ENCODE measurements at places on chromosomes 5 and 9.

GRCh38 chr9:130445268-130445983, 665 bp downstream of the ASS1 start:
- DNase-seq, result no peak

DNA sequence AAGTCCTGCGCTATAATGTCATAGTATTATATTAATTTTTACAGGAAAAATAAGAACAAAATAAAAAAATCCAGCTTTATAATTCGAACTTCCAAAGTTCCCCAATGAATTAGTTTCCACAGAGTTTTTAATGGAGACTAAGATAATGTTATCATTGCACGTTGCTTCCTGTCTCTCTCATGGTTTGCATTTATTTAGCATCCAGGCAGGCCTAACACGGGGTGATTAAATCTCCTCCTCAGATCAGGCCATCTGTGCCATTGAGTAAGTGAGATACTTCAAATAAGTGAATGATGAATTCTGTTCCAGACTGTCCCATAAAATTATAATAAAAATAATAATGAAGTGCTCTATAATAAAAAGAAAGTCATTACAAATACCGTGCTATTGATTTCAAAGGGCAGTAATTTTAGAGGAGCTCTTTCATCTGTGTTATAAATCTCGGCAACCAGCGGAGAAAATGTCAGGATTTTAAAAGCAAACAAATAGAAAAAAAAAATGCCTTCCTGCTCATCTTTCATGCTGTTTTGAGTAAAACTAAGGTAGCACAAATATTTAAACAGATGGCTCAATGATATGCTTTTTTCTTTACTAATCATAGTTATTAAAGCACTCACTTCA, 570.6 kb upstream of the ZNF608 start:
- no peak for DNase-seq

- no peak for DNase-seq
Observed at GRCh38 chr5:43432486-43433375, 20.5 kb upstream of the CCL28 start.

- no peak for DNase-seq
Observed at GRCh38 chr9:76431601-76432000, 27.4 kb upstream of the GCNT1 start.

DNA sequence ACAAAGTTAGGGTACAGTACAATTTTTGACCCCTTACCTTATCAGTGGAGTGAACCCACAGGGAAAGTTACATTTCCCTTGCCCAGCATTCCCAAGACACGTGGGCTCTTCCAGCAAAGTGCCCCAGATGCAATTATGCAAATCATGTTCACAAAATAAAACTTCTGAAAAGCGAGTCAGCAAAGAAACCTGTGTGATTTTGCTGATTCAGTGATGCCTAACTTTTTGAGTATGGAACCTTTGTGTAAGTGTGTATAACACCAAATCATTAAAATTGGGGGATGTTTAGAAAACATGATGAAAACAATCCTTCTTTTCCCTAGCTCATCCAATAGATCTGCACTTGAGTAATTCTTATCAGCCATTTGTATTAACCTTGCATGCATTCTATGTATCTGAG, 52.6 kb downstream of the SH3RF2 start:
- no peak for DNase-seq

GRCh38 chr5:71533615-71534014, 53.5 kb upstream of the MCCC2 start:
- DNase-seq, result no peak

- DNase-seq, result no peak
Observed at GRCh38 chr9:19022206-19022605, 10.8 kb downstream of the SAXO1 start.

DNA sequence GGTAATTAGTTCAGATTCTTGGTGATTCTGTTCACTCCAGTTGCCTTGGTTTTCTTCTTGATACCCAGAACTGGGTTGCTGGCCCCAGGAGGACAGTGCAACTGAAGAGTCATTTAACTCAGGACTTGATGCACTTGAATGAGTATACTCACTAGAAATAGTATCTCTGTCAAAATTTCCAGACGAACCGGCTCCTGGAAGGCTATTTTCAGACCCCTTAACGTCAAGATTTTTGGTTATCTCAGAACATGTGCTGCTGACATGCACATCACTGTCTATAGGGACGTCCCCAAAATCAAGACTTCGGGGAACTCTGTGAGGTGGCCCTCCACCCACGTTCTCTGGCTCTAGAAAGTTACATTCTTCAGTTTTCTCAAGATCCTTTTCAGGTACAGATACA, 56.7 kb upstream of the PCA3 start:
- no peak for DNase-seq

DNA sequence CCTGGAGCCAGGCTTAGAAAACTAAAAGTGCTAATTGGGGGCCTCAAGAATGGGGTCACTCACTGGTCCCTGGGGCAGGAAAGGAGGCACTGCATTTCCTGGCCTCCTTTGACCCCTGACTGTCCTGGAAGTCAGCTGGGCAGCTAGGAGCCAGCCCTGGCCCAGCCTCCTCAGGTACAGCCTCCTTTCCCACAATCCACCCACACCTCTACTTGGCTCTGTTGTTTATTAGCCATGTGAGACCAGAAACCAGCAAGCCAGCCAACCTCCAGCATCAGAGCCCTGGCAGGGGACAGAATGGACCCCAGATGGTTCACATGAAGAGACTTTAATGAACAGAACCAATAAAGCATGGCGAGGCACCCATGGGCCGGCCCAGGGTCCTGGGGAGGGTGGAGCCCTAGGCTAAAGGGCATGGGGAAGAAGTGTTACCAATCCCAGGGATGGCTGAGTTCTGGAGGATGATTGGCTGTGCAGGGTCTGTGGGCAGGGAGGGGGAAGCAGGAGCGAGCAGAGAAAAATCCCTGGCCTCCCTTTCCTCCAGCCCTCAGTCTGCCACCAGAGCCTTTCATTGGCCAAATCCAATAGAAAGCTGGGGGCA, 55.3 kb upstream of the ANGPTL2 start:
- no peak for DNase-seq

GRCh38 chr9:32854271-32854670, 70.9 kb downstream of the TMEM215 start:
- no peak for DNase-seq

DNA sequence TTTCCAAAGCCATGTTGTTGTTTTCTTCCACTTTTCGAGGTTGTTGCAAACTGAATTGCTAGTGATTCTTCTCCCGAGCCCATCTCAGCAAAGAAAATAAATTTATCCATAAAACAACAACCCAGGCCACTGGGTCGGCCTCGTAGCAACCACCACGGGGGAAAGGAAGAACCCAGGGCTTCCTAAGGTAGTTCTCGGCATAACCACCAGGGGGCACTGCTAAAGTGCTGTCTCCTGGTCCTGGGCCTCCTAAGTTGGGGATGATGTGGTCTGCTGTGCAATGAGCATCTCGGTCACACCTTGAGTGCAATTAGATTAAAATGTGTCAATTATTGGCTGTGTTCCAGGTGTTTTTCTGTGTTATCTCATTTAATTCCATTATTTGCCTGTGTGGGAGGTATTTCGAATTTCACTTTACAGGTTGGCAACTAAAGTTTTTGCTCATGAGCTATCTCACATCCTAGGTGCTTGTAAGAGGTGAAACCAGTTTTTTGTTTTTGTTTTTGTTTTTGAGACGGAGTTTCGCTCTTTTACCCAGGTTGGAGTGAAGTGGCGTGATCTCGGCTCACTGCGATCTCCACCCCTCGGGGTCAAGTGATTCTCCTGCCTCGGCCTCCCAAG, 102.8 kb upstream of the DAP start:
- peak; percentile 29 for DNase-seq

GRCh38 chr9:27683181-27683580, 109.9 kb upstream of the C9orf72 start:
- DNase-seq, result no peak

- no peak for DNase-seq
Observed at GRCh38 chr5:33608344-33609041, 167.7 kb downstream of the TARS1 start.

GRCh38 chr5:95956021-95956899, 5.4 kb downstream of the ELL2 start:
- DNase-seq, result no peak

- DNase-seq, result no peak
Observed at GRCh38 chr9:133810556-133811195, 72.5 kb upstream of the SARDH start.

GRCh38 chr9:109317311-109317978, 3.4 kb downstream of the EPB41L4B start:
- DNase-seq, result no peak

DNA sequence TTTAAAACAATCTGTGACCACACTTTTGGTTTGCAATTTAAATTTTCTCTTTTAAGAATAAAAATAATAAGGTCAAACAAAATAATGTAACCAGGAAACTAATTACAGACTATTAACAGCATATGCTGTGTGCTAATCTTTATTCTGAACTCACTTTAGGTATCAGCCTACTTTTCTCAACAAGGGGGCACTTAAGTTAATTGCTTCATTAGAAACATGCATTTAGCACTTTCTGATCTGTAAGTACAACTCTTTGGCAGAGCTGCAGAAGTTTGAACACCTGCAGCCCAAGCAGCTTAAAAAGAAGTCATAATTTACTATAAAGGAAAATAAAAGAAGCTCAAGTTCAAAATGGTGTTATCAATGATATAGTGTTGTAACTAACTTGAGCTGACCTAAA, 21.7 kb downstream of the XRCC4 start:
- DNase-seq, result no peak

- DNase-seq, result no peak
Observed at GRCh38 chr5:139182528-139183296, 15.5 kb downstream of the SIL1 start.

DNA sequence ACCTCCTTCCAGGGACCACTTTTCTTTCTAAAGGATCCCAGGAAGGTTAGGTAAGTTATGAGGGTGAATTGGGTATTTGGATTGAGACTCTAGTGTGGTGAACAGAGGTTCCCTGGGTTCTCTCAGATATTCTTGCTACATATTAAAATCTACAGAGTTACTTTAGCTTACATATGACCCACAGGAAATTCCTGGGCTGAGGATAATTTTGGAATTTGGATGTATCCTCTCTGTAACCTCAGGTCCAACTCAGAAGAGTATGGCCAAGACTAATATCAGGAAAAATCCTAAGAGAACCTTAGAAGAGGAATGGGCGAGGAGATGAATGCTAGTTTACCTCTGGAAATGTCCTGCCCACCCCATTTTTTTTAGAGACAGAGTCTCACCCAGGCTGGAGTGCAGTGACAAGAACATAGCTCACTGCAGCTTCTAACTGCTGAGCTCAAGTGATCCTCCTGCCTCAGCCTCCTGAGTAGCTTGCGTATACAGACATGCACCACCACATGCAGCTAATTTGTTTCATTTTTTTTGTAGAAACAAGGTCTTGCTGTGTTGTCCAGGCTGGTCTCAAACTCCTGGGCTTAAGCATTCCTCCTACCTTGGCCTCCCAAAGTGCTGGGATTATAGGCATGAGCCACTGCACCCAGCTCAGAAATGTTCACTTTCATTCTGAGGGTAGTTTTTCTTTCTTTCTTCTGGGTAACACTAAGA, 196.4 kb downstream of the ARHGEF28 start:
- no peak for DNase-seq

- no peak for DNase-seq
Observed at GRCh38 chr5:5063533-5063953, 76.6 kb upstream of the ADAMTS16 start.

DNA sequence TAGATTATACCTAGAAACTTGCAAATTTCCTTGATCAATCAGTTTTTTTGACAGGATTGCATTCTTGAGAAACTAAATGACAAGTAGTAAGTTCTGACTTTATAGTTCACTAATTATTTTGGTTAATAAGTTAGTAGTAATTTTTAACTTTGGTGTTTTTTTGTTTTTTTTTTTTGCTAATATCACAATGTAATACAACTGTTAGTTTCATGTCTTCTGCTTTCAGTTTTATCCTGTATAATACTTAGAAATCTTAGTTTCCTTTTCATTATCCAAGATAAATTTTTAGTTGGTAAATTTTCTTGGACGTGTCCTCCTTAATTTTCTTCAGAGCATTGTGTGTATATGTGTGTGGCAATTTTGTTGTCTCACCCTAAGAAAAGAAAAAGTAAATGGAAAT, 57.8 kb downstream of the CWC27 start:
- DNase-seq, result no peak

DNA sequence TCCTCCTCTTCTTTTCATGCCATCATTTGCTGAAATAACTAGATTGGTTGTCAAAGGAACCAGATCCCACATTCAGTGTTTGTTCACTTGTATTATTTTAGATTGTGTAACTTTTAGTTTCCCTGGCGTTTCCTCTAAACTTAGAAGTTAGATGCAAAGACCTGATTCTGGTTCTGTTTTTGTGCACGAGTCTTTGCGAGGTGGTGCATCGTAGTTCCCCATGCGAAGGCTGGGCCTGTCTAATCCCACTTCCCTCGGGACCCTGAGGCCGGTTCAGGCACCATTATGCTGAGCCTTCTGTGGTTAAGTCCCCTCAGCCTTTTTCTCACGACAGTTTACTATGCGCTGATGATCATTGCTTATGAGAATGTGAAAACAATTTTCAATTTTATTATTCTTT, 219.1 kb upstream of the OTULINL start:
- no peak for DNase-seq
